ENCODE measurements at places on chromosomes 5 and 9.
A peak's percentile ranks its signal among the peaks of the same experiment; 100 is the strongest.

GRCh38 chr5:173535976-173536639, 80.3 kb downstream of the BOD1 start:
- DNase-seq: no peak

DNA sequence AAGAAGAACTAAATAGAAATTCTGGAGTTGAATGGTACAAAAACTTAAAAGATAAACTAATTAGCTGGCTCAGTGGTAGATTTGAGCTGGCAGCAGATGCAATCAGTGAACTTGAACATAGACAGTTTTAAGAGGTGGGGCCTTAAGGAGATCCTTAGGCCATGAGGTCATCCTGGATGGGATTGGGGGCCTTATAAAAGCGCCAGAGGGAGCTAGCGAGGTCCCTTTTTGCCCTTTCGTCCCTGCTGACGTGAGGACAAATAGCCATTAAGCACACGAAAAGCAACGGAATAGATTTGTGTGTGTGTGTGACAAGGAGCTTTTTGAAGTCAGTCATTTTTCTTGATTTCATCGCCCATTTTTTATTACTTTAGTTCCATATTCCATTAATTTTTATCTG, 83.3 kb downstream of the ZNF354C start:
- no peak for DNase-seq

DNA sequence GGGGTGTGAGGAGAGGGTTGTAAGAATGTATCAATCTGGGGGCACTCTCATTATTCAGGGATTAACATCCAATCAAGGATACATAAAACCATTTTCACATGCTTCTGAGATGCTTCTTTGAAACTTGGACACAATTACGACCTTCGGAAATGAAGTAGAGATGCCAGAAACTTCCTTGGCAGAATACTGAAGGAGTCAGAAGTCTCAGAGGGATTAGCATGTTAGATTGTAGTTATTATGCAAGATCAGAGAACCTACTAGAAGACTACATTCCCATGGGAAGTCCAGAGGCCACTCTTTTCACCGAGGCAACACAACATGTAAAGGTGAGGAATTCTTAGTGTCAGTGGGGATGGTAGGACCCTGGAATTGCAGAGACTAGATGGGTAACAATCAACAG, 5.1 kb upstream of the SLC22A4 start:
- DNase-seq: no peak

DNA sequence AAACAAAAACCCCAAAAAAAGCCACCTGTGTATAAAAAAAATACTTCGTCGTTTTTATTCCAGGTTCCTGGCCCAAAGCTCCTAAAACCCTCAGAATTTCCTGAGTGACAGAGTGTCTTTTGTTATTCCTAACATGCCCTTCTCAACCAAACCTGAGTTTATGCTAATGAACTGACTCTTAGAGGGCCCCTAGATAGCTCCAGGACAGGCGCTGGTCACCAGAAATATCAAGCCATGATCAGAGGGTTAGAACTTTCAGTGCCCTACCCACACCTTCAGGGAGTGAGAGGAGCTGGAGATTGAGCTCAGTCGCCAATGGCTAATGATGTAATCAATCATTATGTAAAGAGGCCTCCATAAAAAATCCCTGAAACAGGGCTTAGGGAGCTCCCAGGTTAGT, 15.7 kb downstream of the AUH start:
- no peak for DNase-seq

GRCh38 chr5:172659570-172659908, 18.5 kb downstream of the NEURL1B start:
- DNase-seq: no peak

GRCh38 chr9:131817073-131817472, 77.2 kb upstream of the RAPGEF1 start:
- no peak for DNase-seq

- DNase-seq: no peak
Measured at GRCh38 chr9:76571288-76571687, 112.3 kb downstream of the GCNT1 start.

DNA sequence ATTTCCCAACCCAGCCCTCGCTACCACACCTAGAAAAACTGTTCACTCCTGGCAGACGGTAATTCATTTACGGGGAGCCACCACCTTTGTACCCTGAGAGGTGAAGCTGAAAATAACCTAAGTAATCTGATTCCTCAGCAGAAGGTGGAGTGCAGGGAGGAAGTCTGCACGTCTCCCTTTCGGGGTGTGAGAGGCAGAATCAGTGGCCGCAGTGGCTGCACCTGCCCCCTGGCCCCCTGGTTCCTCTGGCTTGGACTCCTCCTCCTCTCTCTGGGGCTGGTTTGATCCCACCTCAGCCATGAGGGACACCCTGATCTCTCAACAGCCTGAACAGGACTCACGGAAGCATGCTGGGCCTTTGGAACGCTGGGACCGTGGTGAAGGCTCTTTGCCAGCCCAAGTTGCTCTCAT, 10.5 kb downstream of the TMEM174 start:
- DNase-seq: no peak

DNA sequence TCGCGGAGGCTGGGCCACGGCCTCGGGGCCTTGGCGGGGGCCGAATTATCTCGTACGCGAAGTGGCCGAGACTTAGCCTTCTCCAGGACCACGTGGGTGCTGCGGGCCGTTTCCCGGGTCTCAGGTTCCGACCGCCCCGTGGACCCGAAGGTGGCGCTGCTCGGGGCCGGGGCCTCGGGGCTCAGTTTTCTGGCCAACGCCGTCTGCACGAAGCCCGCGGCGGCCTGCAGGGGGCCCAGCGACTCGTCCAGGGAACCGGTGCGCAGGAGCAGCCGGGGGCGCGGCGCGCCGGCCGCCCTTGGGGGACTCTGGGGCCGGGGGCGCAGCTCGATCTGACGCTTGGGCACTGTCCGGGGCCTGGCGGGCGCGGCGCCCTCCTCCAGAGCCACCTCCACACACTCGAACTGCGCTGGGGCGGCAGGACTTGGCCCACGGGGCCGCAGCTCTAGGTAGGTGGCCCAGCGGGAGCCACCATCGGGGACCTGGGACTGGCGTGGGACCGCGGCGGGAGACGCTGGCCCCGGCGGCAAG, 716 bp downstream of the PROB1 start:
- peak; percentile 21 for DNase-seq

DNA sequence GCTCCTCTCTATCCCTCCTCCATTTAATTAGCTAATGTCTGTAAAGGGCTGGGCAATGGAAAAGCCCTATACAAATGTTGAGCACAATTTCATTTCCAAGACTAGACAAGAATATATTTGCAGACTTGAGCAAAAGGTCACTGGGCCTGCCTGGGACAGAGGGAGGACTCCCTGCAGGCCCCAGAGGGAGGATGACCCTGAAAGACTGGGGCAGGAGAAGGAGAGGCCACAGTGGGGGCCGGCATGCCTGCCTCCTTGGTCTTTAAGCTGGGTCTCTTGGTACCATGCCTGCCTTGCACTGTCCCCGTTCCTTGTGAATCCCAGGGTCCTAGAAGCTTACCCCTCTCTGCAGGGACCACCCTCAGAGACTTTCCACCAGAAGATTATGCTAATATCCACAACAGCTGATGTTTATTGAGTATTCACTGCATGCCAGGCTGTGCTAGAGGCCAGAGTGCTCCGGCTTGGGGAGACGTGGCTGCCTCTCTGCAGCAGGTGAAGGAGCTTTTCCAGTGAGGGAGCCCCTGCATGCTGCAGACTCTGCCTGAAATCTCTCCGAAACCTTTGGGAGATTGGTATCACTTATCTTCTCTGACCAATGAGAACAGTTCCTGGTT, 72.7 kb upstream of the HSPA9 start:
- peak; percentile 28 for DNase-seq

- DNase-seq: no peak
Measured at GRCh38 chr5:97209343-97209742, 26.3 kb upstream of the RIOK2 start.

DNA sequence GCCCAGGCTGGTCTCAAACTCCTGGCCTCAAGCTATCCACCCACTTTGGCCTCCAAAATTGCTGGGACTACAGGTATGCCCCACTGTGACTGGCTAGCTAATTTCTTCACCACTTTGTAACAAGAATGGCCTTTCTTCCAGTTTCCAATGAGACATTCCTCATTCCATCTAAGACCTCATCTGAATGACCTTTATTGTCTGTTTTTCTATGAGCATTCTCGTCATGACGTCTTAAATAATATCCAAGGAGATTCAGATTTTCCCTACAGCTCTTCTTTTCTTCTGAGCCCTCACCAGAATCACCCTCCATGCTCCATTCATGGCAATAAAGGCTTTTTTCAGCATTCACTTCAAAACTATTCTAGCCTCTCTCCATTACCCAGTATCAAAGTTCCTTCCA, 30.2 kb upstream of the STK32A start:
- DNase-seq: no peak

All from NCI-H524 (cell line).